ENCODE measurements at places on chromosomes 12 and 14.
A peak's percentile ranks its signal among the peaks of the same experiment; 100 is the strongest.

DNA sequence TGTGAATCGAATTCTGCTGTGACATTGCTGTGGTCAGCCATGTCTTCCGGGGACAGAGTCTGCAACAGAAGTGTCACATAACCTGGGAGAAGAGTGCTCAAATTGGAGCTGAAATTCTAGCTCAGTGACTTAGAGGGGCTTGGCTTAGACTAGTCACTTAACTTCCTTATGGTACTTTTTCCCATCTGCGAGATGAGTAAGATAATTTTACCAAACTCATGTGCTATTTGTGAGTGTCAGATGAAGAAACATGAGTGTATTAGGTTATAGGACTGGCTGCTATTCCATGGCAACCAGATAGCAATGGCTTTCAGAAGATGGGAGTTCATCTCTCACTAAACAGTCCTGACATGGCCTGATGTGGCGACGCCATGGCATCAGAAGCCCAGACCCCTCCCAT is 104.1 kb downstream of the CHST11 start:
- no peak for DNase-seq

GRCh38 chr14:24670594-24670993 is 36.6 kb upstream of the GZMB start:
- no peak for DNase-seq

GRCh38 chr12:13178568-13179210 is 17.8 kb upstream of the EMP1 start:
- no peak for DNase-seq

DNA sequence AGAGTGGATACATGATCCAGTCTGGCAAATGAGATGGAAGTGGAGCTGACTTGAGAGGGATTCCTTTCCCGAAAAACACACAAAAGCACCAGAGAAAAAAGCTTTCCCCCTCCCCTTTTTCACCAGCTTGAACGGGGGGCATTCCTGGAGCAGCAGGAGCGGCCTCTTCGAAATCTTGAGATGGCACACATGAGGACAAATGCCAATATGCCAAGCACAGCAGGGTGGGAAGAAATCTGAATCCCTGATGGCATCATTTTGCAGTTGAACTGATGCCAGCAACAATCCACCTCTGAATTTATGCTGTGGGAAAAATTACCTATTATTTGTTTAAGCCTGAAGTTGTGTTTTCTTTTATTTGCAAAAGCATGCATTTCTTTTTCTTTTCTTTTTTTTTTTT is 29.7 kb upstream of the BICD1 start:
- no peak for DNase-seq

GRCh38 chr14:56561606-56562005 is 18.0 kb upstream of the TMEM260 start:
- no peak for DNase-seq

GRCh38 chr14:37493606-37494005 is 101.4 kb downstream of the FOXA1 start:
- peak; percentile 17 for DNase-seq

DNA sequence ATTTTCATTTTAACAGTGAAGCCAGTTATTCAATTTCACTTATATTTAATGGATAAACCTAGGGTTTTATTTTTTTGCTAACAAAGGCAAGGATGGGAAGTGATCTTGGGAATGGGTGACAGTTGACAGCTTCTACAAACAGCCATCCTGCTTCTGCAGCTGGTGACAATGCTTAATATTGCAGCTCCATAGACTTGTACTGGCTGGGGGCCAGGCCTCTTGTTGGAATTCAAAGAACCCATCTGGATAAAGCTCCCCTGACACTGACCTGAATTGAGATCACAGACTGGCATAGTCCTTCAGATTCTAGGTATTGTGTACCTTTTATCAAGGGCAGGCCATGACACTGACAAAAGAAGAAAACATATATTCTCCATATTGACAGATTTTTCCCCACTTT is 664.6 kb upstream of the FOXG1 start:
- no peak for DNase-seq

- DNase-seq: no peak
Measured at GRCh38 chr12:47885012-47885501, 19.7 kb downstream of the VDR start.

GRCh38 chr12:54692353-54692752 is 44.2 kb upstream of the DCD start:
- DNase-seq: no peak

- DNase-seq: no peak
Measured at GRCh38 chr12:31228811-31229792, 96.8 kb downstream of the SINHCAF start.

GRCh38 chr12:104799458-104799857 is 158.6 kb downstream of the SLC41A2 start:
- DNase-seq: no peak

- no peak for DNase-seq
Measured at GRCh38 chr12:114473018-114473417, 67.1 kb upstream of the TBX5 start.

DNA sequence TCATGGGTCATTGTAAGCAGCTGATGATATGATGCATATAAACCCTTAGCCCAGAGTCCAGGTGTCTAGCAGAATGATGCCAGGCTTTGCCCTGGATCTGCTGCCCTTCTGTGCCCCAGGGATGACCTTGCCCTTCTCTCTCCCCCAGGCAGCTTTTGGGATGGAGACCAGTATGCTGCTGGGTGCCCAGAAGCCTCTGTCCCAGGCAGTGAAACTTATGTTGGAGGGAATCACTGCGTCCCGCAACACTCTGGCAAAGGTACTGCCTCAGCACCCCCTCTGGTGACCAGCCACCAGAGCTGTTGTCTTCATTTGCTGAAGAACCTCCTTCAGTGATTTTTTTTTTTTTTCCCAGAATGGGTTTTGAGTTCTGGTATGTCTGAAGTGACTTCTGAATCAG is 23.3 kb downstream of the CYP46A1 start:
- no peak for DNase-seq

GRCh38 chr12:106889950-106890626 is 65.6 kb upstream of the TMEM263 start:
- no peak for DNase-seq

DNA sequence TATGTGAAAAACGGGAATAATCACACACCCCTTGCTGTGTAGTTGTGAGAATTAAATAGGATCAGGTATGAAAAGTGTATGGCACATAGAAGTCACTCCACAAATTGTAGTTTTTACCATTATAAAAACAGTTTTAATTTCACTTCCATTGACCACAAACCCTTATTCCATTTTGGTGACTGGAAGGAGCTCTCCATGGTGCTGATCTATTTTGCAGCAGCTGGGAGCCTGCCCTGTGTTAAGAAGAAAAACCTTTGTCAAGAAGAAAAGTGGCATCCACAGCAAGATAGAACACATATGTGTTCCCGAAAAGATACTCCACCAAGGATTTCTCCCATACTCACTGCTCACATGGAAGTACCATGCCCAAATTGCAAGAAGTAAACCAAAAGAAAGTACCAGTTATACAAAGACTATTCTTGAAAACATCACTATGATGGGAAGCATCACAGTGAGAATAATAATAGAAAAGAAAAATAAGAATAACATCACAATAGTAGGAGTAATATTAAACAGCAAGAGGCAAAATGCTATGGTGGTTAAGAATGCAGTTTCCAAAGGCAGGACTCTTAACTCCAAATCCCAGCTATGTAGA is 58.7 kb downstream of the TUNAR start:
- DNase-seq: peak; percentile 33

DNA sequence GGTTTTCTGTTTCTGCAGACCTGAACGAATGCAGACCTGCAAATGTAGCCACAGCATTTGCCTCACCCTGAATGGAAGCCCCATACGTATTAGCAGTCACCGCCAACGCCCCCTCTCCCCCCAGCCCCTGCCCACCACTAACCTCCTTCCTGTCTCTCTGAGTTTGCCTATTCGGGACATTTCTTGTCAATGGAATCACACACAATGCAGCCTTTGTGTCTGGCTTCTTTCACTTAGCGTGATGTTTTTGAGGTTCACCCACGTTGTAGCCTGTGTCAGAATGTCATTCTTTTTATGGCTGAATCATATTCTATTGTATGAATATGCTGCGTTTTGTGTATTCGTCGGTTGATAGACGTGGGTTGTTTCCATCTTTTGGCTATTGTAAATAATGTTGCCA is 178.6 kb downstream of the AACS start:
- DNase-seq: no peak

DNA sequence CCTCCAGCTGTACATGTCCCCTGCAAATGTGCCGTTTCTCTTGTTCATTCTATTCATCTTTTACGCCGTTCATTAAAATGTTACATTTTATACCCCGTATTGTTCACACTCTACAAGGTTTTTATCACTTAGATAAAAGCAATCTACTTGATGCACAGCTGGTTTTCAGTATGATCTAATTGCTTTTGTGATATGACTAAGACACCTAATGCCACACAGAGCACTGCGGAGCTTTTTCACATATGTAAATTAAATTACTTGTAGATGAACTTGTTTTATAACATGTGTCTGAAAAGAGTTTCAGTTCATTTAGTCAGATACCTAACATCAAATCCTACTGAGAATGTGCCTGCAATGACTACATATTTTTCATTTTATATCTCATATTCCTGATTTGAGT is 40.9 kb upstream of the RERGL start:
- no peak for DNase-seq

DNA sequence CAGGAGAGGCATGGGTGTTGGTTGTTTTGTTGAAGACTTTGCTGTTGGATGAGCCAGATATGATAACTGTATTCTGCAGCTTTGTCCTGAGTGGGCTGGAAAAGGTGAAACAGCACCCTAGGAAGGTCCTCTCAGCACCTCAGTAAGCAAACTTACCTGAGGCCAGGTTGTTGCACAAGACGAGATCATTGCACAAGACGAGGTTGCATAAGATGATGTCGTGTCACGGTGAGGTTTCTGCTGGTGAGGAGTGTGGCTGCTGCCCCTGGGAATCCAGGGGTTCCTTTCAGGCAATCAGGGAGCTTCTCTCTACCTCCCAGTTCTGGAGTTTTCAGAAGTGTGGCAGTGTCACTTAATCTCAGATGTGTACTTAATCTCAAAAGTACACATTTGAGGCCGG is 85.6 kb downstream of the GLT1D1 start:
- DNase-seq: no peak

DNA sequence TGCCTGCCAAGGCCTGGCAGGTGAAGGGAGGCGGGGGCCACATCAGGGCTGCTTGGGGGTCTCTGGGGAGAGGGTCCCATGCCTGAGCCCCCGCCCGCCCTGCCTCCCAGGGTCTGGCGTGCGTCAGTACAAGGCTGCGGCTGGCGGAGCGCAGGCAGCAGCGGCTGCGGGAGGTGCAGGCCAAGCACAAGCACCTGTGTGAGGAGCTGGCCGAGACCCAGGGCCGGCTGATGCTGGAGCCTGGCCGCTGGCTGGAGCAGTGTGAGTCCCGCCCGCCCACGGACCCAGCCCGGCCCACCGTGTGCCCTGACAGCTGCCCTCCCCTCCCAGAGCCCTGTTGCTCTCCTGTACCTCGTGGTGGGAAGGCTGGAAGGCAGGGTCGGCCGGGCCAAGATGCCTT is 40.7 kb downstream of the KIF26A start:
- DNase-seq: no peak

DNA sequence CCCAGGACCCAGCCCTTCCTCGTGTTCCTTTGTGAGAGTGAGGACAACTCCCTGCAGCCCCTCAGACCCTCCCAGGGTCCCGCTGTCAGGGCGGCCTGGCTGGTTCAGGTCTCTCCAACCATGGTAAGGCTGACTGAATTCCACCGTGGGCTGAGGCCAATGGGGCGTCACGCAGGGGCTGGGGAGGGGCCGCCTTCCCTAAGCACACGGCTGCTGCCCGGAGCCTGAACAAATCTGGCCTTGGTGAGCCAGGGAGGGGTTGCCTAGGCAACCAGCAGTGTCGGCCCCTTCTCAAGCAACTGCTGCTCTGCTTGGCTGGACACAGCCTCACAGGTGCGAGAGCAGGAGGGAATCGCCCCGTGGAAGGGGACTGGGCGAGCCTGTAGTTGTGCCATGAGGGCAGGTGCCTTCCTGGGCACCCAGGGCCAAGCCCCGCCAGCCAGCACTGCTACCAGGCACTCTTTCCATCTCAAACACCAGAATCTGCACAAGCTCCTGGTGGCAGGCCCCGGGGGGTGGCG is 37.0 kb upstream of the GALNT9 start:
- DNase-seq: no peak

- DNase-seq: no peak
Measured at GRCh38 chr14:25412998-25413397, 363.1 kb upstream of the STXBP6 start.

DNA sequence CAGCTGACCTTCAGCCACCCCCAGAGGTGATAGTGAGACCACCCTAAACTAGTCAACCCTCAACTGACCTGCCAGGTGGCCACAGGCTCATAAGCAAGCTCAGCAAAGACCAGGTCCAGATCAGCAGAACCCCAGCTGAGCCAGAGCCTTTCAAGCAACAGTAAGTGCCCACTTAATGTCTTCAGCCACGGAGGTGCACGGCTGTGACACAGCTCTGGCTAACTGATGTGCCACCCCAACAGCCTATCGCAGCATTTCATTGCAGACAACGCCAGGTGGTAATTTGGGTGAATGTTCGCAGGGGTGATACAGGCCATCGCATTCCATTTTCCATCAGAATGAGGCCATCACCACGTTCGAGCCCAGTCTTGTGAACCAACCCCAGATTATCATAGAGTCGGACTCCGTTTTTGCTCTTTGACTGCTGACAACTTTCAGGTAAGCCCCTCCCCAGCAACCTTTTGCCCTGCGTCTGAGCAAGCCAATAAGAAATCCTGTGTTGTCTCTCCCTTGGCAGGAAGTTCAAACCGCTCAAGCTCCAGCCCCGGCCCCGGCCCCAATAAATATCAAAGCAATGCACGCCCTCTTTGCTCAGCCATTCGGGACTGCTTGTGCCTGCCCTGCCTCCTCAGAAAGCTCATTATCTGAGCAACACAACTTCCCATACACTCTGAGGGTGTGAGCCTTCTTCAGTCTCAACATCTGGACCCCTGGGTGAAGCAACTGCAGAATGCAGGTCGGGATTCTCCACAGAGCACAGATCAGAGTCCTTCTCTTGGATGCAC is 44.4 kb downstream of the JAG2 start:
- DNase-seq: no peak

DNA sequence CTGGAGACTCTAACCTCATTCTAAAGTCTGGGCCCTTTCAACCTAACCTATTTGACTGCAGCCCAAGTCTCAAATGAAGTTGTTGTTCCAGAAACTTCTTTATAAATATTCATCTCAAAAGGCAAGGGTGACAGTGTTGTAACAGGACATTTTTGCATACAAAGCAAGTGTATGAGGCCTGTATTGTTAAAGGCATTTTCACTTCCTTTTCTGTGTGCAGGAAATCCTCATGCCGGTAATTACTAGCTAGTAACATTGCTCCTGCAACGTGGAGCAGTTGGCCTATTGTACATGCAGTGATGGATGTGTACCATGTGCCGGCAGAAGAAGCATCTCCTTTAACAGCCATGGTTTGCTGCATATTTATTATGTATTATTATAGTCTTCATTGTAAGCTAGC is 156.5 kb upstream of the RMST start:
- DNase-seq: no peak

DNA sequence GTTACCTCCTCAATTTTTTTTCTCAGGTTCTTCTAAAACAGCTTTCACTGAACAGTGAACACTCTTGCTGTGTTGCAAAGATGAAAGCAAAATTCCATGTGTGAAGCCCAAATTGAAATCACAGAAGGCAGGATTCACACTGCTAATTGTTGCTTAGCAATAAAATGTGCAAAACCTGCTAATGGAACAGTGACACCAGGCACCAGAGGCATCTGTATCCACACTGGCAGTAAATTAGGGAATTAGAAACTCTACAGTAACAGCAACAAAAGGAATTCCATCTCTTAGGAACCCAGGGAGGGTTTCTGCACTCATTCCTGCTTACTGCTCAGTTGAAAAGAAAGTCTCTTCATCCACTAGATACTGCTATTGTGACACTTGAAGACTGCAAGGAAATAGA is 202.3 kb downstream of the GXYLT1 start:
- no peak for DNase-seq
